ENCODE measurements at places on chromosomes 6 and 20.
A peak's percentile ranks its signal among the peaks of the same experiment; 100 is the strongest.

DNA sequence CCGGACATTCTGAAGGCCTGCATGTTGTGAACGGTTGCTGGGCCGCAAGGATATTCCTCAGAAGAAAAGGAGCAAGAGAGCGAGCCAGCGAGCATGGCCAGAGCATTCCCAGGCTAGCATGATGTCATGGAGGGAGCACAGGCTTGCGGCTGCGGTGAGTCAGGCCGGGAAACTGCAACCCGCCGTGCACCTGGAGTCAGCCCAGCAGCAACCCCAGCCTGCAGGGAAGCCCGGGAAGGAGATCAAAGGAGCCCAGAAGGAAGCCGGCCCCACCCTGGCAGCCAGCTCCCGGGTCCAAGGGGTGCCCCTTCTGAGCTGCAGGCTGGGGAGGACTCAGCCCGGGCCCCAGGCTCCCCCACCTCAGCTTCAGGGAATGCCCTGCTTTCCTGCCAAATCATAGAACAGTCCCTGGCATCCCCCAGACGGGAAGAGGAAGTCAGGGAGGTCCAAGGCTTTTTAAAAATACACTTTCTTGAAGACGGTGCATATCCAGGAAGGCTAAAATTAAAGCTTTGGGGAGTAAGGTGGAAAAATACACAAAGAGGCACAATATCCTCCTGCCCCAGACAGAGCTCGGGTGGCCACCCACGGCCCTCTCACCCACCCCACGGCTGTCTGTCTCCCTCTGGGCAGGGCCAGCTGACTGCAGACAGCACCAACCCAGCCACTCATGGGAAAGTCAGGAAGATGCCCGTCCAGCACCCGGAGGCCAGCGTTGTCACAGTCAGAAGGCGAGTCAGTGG is 53.7 kb downstream of the BMP7 start:
- H3K4me1 ChIP-seq: peaks cover 6% of the 10 kb centered on the region
- H3K4me3 ChIP-seq: no peak overlapping the region
- DNase-seq: peak; percentile 43
- H3K36me3 ChIP-seq: no peaks in the 10 kb centered on the region
- H3K27ac ChIP-seq: peak overlapping the region; percentile 32

- H3K27me3 ChIP-seq: no peaks in the 10 kb centered on the region
- no peak overlapping the region for H3K27ac ChIP-seq
- H3K4me1 ChIP-seq: no peaks in the 10 kb centered on the region
- DNase-seq: no peak
- H3K4me3 ChIP-seq: no peak overlapping the region
Observed at GRCh38 chr6:149153100-149153499, 164.4 kb upstream of the TAB2 start.

DNA sequence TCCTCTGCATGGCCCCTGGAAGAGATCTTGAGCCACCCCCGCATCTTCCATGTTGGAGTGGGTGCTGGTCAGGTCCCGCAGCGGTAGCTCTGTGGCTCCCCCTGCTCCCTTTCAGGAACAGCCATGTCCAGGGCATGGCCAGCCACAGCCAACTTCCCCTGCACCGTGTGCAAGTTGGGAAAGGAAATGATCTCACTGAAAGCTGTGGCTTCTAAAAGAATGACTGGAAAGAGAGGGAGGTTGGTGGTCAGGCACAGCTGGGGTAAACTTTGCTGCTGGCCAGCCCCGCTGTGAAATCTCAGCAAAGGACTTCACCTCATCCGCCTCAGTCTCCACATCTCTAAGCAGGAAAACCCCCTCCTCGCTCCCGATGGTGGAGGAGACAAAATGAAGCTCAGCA is 153.6 kb upstream of the CST7 start:
- no peaks in the 10 kb centered on the region for H3K36me3 ChIP-seq
- H3K27me3 ChIP-seq: no peaks in the 10 kb centered on the region
- no peak overlapping the region for H3K27ac ChIP-seq
- no peak overlapping the region for H3K4me3 ChIP-seq

DNA sequence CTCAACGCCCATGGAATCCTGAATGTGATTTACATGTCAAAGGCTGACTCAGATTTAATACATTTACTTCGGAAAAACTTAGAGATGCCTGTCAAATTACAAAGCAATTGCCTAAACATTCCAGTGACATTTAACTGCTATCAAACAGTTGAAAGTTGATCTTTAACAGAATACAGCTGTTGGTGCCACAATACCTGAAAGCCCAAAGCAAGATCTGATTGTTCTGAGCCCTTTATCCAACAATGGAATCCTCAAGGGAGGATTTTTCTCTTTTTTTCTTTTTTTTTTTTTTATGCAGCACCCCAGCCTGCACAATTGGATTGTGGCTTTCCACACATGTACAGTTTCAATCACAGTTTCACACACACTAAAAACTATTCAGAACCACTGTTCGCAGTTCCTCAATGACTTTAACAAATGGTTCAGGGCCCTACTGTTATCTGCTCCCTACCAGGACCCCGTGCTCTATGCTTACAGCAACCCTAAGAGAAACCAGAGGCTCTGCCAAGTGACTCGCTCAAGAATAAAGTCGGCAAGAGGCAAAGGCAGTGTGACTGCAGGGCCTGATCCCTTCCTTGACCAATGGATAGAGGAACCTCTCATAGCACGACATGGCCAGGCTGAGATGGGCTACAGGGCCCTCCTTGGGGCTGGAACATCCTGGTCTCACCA is 33.3 kb downstream of the EPB41L2 start:
- no peak overlapping the region for H3K4me3 ChIP-seq
- no peak for DNase-seq
- H3K36me3 ChIP-seq: no peaks in the 10 kb centered on the region
- no peak overlapping the region for H3K27ac ChIP-seq
- H3K27me3 ChIP-seq: no peaks in the 10 kb centered on the region

DNA sequence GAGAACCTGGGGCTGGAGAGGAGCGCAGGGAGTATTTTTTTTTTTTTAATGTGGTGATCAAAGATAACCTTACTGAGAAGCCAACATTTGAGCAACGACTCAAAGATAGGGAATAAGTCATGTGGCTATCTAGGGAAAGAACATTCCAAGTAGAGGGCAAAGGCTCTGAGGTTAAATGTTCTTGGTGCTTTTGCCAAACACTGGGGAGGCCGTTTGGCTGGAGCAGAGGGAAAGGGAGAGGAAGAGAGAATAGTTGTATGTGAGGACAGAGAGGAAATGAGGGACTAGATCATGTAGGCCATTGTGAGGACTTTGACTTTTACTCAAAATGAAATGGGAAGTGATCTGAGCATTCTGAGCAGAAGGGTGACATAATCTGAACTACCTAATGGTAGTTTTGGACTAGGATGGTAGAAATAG is 27.8 kb downstream of the ACSS2 start:
- H3K27ac ChIP-seq: peak overlapping the region; percentile 27
- no peak overlapping the region for H3K4me3 ChIP-seq
- no peak for DNase-seq
- peaks cover 7% of the 10 kb centered on the region for H3K36me3 ChIP-seq
- H3K4me1 ChIP-seq: peaks cover 28% of the 10 kb centered on the region

DNA sequence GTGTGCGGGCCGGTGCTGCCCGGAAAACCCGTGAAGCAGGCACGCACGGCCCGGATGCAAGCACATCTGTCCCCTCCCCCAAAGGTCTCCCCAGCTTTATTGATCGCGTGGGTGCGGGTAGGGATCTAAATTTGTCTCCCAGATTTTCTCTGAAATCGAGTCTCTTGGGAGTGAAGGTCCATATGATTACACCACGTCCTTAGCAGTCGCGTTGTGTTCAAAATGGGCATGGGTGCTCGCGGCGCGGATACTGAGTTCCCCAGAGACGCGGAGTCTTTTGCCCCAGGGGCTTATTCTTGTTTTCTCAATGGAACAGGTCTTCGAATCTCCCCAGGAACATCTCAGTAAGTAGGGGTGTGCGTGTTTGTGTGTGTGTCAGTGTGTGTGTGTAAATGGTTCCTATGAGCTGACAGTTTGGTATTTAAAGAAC is 2.8 kb upstream of the ZNF292 start:
- no peak for DNase-seq
- peak overlapping the region; percentile 47 for H3K4me3 ChIP-seq
- peaks cover 36% of the 10 kb centered on the region for H3K4me1 ChIP-seq
- H3K27me3 ChIP-seq: no peaks in the 10 kb centered on the region
